ENCODE measurements at places on chromosomes 7 and 10.

- DNase-seq: no peak
Observed at GRCh38 chr10:131708225-131708880, 192.5 kb upstream of the PPP2R2D start.

GRCh38 chr7:158407581-158408317, 179.9 kb downstream of the PTPRN2 start:
- DNase-seq: no peak

DNA sequence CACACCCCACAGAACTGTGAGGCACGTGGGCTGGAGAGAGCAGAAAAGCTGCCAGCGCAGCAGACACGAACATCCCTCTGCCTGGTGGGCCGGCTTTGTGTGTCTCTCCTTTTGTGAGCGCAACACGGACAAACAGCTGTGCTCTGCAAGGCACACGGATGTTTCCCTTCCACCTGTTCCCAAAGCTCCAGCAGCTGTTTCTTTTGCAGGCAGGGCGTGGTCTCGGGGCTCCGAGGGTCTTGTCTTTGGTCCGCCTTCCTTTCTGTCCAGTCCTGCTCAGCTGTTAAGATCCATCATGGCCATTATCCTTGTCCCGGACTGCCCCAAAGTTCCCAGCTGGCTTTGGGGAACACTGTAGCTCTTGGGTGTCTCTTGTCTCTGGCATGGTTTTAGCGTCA, 32.7 kb upstream of the SH2B2 start:
- DNase-seq: no peak

GRCh38 chr7:42869131-42870020, 42.5 kb downstream of the C7orf25 start:
- DNase-seq: no peak

DNA sequence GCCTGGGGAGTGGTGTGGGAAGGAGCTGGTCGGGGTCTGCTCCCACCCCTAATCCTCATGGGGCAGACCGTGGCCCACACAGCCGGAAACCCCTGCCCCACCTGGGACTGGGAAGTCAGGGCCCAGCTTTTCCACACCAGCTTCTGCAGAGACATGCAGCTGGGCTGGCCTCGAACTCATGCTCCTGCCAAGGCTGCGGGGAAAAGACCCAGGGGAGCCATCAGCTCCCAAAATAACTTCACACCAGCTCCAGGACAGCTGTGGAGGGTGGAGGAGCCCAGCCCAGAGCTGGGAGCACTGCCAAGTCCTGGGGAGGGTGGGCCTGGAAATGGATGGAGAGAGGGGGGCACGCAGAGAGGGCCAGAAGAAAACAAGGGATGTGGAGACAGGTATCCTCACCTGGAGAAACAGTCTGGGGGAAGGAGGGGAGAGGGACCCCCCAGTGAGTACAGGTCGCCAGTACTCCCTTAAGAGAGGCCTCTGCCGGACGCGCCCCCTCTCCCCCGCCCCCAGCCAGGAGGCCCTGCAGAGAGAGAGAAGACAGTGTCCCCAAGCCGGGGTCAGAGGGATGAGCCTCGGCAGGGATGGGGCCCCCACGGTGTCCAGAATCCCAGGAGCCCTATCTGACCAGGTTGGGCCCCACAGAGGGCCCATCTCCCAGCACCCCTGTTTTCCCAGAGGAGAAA, 11.5 kb upstream of the GRIFIN start:
- no peak for DNase-seq

- no peak for DNase-seq
Observed at GRCh38 chr10:129210876-129211275, 256.2 kb upstream of the MGMT start.
